ENCODE measurements at places on chromosomes 4 and X.

- DNase-seq, result no peak
Measured at GRCh38 chr4:137994853-137995252, 247.3 kb downstream of the SLC7A11 start.

GRCh38 chrX:153875391-153876111, 10.4 kb downstream of the L1CAM start:
- DNase-seq, result no peak

- DNase-seq, result peak; percentile 41
Measured at GRCh38 chr4:170047771-170048354, 21.7 kb upstream of the MFAP3L start.

DNA sequence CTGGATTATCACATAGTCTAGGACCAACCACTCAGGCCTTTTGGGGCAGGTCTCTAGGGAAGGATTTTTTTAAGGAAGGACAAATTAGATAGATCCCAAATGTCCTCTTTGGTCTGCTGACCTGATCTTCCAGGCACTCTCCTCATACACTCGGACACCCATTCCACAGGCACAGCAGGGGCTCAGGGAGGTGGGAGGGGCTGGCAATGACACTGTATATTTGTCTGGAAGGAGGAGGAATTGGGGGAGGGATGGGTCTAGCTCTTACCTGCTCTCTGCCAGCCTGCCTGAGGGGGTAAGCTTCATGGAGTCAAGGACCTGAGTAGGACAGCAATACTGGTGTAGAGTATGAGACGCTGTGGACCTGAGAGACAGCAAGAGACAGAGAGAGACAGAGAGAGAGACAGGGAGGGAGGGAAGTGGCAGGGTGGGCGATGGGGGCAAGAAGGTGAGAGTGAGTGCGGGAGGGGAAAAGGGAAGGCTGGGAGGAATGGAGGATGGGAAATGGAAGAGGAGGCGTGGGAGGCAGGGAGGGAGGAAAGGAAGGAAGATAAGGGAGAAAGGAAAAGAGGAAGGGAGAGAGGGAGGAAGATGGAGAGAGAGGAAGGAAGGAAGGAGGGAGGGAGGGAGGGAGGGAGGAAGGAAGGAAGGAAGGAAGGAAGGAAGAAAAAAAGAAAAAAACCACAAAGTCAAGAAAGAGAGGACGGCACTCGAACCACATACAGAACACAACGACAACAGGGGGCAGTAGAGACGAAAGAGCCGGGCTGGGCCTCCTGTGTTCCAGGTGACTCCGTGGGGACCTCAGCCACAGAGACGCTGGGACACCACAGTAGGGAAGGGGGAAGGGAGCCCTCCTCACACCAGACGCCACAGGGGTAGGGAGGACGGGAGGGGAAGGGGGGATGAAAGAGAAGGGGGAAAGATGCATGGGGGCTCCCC, 1.8 kb downstream of the IQSEC2 start:
- DNase-seq, result no peak

DNA sequence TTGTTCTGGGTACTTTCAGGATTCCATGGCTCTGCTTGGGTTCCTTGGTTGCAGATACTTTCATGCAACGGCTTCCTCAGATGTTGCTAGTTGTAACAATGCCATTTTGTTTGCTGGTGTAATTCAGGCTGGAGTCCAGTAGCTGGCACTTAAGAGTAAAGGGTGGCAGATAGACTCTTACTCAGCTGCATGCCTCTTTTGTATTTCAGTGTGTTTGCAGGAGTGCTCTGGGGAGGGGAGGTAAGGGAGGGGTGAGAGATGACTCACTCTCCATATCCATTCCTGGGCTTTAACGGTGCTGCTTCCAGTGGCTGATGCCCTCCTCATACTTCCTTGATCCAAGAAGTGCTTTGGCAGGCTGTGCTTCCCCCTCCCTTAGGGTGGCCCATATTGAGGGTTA, 155.2 kb downstream of the ZNF330 start:
- no peak for DNase-seq

DNA sequence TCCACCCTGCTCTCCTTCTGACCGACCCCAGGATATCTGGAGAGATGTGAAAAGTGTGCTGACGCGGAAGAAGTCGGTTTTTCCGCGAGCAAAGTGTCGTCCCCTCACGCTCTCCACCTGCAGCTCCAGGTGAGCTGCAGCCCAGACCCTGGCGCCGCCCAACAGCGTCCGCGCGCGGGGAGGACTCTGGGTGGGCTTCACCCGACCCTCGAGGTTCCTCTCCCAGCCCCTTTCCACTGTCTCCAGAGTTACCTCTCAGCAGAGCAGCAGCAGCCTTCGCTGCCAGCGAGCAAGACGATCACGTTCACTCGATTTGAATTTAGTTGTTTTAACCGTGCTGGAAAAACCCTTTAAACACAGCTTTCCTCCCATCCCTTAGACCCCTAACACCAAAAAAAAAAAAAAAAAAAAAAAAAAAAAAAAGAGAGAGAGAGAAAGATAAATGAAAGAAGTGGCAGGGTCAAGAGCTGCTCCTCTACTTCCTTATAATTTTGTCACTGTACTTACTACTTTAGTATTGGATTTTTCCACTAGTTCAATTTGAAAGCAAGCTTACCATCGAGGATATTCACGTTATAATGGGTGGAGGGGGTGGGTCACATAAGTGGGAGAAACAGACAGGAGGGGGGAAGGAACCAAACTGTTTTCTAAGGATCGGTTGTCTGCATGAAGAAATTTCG, 758 bp upstream of the NR3C2 start:
- no peak for DNase-seq
